ENCODE measurements at places on chromosomes 2 and 18.

GRCh38 chr18:9616049-9616448 is 1.7 kb upstream of the PPP4R1 start:
- DNase-seq: no peak

DNA sequence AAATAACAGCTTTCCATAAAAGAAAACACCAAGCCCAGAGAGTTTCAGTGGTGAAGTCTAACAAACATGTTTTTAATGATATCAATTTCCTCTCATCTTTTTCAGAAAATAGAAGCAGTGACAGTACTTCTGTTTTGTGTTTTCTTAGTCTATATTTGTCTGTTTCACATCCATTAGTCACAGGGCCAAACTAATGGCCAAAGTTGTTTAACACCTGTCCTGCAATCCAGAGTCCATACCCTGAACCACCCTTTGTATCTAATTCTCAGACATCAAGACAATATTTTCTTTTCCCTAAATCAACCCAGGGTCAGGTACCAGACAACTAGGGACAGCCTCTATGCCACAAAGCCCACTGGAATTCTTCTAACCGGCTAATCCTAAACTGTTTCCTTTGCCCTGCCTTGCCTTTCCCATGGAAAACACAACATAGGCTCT is 25.9 kb downstream of the TMSB10 start:
- DNase-seq: no peak

DNA sequence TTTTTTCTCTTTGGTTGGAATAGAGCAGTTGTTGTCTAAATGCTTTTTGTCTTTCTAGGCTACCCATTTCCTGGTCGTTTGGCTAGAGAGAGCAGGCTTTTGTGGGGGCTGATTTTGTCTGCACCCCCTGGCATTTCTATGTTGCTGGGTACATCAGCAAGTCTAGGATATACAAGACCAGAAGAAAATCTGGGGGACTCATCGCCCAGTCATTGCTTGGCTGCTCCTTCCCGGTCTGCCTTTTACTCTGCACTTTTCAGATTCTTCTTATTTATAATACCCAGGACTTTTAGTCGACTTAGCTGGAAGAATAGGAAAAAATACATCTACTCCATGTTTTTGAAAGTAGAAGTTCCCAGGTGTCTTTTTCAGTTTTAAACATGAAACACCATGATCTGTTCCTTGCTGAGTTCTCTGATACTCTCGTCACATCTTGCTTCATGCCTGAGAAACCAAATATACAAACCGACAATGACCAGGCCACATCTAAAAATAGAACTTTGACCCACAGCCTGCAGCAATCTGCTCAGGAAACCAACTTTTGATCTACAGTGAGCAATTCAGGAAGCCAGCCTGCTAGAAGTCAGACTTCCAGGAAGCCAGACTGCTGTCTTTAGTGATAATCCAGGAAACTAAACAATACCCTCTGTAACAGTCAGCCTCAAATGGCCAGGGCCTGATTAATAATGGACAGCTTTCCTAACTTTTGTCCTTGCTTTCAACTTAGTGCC is 163.8 kb upstream of the MEX3C start:
- no peak for DNase-seq

DNA sequence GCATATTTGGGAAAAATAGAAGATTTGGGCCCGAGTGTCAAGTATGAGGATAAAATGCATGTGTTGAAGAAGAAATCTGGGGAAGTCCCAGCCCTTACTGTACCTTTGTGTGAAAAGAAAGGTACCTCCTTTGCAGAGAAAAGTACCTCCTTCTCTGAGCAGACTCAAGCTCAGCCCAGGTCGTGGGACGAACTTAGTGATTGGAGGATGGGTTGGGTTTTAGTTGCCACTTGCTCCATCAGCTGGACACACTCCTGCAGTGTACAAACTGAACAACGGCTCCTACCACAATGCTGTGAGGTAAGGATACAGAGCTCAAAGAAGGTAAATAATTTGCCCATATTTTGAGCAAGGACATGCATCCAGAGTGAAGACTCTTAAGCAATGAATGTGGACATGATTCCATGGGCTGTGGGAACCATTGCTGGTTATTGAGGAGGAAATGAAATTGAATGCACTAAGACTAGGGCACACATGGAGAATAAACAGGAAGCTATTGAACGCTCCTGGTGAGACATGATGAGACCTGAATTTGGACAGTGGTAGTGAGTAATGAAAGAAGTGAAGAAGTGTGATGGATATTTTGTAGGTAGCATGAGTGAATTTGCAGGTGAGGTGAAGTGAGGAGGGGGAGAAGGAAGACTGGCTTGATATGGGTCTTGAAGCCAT is 49.8 kb upstream of the IL1RL1 start:
- DNase-seq: no peak

- no peak for DNase-seq
These were observed 191.4 kb downstream of the NYAP2 start for GRCh38 chr2:225590932-225591331.

GRCh38 chr18:66495844-66496243 is 108.0 kb downstream of the CDH19 start:
- no peak for DNase-seq

- DNase-seq: no peak
These were observed 15.0 kb downstream of the NCKAP5 start for GRCh38 chr2:133553251-133553650.

- DNase-seq: no peak
These were observed 521.8 kb upstream of the TCF4 start for GRCh38 chr18:56109757-56110156.

GRCh38 chr2:37779611-37780386 is 108.4 kb upstream of the CDC42EP3 start:
- DNase-seq: no peak

- no peak for DNase-seq
These were observed 97.2 kb downstream of the SMAD7 start for GRCh38 chr18:48853588-48853987.

GRCh38 chr2:176415174-176415895 is 146.1 kb downstream of the MTX2 start:
- DNase-seq: no peak

GRCh38 chr2:106159866-106160785 is 34.0 kb downstream of the UXS1 start:
- no peak for DNase-seq

GRCh38 chr18:36450264-36450663 is 152.8 kb downstream of the FHOD3 start:
- DNase-seq: no peak

- no peak for DNase-seq
These were observed 72.9 kb downstream of the TMX3 start for GRCh38 chr18:68642003-68642402.

DNA sequence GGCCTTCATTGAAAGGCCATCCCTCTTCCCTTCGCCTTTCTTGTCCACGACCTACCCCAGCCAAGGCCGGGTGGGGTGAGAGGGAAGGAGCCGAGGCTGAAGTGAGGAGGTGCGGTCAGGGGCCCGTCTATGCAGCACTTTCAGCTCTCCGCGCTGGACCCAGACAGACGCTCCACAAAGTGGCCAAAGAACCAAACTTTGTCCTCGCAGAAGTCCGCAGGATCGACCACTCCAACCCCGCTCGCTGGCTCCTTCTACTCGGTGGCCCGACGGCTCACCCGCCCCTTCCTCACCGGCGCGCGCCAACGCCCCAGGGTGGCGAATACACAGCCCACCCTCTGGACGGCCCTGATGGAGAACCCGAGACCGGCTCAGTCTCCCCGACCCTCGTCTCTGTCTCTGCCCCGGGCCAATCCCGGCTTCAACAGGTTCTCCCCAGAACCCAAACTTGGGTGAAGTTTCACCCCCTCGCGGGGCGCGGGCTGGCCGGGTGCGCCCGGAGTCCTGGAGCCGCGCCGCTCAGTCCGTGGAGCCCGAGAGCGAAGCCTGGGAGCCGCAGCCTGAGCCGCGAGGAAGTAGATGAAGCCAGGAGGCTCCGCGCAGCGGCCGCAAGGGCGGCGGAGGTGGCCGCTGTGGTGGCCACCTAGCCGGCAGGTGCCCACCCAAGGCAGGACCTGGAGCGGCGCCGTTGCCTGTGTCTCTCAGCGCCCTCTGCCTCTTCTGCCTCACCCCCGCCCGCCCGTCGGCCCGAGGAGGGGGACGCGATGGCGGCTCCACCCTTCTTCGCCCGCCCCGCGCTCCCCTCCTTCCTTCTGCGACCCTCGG is 26.7 kb upstream of the ALPP start:
- DNase-seq: no peak

- no peak for DNase-seq
These were observed 115.3 kb upstream of the RBBP8 start for GRCh38 chr18:22817844-22818243.

DNA sequence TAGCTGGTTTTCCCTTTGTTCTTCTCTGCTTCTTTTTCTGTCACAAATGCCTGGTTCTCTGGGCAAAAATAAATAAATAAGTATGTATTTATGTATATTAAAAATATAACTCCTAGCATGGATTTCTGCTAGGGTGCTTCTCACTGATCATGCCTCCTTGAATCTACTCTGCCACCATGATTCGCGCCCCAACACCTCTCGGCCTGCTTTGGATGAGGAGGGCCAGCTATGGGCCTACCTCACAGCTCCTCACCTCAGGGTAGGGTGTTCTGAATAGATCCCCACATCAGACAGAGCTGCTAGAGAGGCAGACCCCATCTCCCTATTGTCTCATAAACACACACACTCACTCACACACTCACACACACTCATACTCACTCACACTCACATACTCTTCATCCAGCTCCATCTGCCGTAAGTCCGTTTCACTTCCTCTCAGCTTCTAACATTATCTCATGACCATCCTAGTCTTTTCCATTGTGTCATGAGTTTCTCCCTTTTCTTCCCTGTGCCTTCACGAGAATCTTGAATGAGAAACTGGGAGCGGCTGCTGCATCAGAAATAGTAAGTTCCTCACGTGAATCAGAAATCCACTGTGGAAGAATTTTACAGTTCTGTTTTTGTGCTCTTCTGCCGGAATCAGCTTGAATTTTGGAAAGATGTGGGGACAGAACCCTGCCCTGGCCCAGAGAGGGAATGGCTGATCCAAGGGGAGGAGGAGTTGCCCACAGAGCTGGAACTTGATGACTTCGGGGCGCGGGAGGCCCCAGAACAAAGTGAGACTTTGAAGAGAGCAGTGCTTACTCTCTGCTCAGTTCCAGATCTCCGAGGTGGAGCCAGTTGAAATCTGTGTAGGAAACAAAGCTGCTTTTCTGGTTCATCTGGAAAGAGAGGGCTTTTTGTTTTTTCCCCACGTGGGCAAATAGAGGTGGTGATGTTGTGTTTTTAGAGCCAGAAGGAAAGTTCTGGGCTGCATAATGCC is 20.9 kb downstream of the ANXA4 start:
- DNase-seq: no peak

DNA sequence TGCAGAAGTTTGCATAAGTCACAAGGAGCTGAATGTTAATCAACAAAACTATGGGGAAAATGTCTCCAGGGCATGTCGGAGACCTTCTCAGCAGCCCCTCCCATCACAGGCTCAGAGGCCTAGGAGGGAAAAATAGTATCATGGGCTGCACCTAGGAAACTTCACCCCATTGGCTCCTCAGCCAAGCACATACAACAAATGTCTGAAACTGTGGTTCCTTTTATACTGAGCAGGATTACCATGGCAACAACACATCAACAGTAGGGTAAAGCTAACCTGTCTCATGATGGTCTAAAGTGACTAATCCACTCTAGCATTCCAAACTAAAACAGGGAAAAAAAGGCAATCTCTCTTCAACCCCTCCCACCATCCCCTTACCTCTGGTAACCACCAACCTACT is 3.2 kb upstream of the NEMP2 start:
- DNase-seq: no peak

DNA sequence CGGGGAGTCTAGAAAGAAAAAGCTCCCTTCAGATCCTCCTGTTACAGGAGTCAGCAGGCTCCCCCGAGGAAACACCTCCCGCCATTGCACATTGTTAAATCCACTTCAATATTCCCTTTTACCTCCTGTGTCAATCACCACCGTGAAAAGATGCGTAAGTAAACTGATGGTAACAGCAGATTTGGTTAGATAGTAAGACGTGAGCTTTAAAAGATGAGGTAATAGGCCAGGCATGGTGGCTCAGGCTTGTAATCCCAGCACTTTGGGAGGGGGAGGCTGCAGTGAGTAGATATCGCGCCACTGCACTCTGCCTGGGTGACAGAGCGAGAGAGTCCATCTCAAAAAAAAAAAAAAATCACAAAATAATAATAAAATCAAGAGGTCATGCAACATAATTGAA is 15.2 kb upstream of the NCL start:
- no peak for DNase-seq

- no peak for DNase-seq
These were observed 369.3 kb upstream of the KCNH7 start for GRCh38 chr2:163207693-163208370.

GRCh38 chr18:48142994-48143393 is 212.5 kb upstream of the SMAD2 start:
- DNase-seq: no peak

DNA sequence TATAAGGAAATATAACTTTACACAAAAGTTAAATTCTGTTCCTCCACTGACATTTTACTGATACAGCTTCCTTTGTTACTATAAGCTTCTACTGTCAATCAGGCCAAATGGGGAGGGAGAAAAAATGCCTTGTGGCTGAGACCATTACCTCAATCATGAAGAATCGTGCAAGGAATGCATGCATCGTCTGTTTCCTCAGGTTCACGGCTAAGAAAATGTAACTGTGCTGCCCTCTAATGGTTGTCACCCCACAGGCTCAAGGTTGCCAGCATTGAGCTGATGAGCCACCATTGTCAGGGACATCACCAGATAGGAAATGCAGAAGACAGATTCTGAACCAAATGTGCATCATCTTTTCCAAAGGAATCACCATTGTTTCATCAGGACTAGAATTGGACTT is 426.9 kb downstream of the CDH2 start:
- no peak for DNase-seq

- DNase-seq: no peak
These were observed 28.2 kb downstream of the SDC1 start for GRCh38 chr2:20196657-20197161.

DNA sequence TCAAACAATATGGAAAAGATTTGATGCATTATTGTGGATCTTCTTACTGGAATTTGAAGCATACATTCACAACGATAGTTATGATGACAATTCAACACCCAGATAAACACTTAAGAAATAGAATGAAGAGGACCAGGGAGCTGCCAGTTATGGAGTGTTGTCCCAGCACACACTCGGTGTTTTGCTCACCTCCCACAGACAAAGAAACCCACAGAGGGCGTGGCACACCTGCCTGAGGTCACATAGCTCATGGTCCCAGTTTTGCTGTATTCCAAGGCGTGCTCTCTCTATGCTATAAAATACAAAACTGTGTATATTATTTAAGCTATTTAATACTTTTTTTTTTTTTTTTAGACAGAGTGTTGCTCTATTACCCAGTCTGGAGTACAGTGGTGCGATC is 31.1 kb downstream of the EFR3B start:
- no peak for DNase-seq

DNA sequence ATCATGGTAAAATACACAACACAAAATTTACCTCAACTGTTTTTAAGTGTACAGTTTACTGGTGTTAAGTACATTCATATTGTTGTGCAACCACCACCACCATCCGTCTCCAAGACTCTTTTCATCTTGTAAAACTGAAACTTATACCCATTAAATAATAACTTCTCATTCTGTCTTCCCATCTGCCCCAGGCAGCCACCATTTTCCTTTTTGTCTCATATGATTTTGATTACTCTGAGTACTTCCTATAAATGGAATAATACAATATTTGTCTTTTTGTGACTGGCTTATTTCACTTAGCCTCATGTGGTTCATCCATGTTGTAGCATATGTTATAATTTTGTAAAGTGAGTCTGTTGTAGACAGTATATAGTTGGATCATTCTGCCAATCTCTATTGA is 82.7 kb downstream of the ALMS1 start:
- DNase-seq: no peak
